ENCODE measurements at places on chromosomes 2 and 18.

- DNase-seq = no peak
Measured at GRCh38 chr18:63421514-63421913, 762 bp downstream of the VPS4B start.

- DNase-seq = no peak
Measured at GRCh38 chr18:67496469-67496868, 20.1 kb downstream of the DSEL start.

DNA sequence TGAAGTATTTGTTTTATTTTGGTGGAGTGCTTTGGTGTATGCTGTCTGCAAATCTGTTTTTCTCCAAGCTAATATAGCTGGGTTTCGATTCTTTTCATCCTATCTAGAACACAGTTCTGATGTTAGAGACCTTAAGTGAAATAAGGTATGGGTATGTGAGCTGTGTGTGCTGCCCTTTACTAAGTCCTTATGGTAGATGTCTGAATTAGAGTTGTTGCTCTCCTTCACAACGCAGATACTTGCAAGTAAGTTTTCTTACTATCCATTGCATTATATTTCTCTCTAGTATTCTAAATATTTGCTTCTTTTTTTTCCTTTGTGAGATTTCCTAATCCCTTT is 38.6 kb downstream of the AGFG1 start:
- DNase-seq = no peak

- DNase-seq = no peak
Measured at GRCh38 chr18:73714466-73714865, 433.2 kb downstream of the FBXO15 start.

DNA sequence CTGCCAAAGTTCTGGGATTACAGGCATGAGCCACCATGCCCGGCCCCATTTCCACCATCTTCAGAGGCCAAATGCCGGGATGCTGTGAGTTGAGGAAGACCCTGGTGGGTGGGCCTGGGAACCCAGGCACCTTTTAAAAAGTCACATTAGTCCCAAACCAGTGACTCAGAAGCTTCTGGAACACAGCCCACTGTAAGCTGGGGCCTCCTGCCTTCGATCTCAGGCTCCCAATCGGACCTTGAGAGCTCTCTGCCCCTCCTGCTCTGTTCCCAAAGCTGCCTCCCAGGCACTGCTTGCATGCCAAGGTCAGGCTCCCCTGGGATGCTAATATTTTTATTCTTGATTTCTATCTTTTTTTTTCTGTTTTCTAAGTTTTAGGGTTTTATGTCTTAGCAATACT is 4.2 kb downstream of the ADCY3 start:
- DNase-seq = no peak

Data from NT2/D1 (cell line).